ENCODE measurements at places on chromosomes 3 and 15.

DNA sequence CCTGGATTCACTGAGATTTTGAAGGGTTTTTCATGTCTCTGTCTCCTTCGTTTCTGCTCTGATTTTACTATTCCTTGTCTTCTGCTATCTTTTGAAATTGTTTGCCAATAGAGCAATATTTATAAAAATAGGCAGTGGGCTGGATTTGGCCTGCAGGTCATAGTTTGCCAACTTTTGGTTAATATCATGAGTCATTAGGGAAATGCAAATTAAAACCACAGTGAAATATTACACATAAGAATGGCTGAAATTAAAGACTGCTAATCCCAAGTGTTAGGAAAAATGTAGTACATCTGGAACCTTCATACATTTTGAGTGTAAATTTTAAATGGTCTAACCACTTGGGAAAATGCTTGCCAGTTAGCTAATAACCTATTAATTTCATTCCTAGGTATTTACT, 56.3 kb downstream of the ABI3BP start:
- DNase-seq: no peak

- no peak for DNase-seq
Observed at GRCh38 chr3:52842424-52842823, 7.6 kb upstream of the MUSTN1 start.

GRCh38 chr15:89566181-89566580, 9.1 kb upstream of the TICRR start:
- DNase-seq: no peak

DNA sequence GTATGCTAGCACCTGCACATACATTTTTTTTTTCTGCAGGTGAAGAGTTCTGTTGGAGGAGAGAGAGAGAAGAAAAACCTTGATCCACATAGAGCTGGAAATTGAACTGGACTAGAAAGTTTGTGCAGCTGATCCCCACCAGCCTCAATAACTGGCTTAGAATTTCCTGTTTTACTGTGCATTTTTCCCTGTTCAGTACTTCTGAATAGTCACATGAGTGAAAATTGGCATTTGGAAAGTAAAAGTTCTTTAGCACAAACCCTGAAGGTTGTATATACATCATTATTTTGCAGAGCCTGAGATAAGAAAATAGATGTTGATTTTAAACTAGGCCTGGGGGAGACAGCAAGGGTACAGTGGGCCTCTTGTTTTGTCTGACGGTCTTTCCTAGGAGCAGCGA, 42.3 kb downstream of the GHSR start:
- DNase-seq: no peak

- no peak for DNase-seq
Observed at GRCh38 chr3:152970851-152971250, 135.9 kb downstream of the P2RY1 start.

GRCh38 chr15:97521381-97522285, 438.9 kb upstream of the ARRDC4 start:
- no peak for DNase-seq

- peak; percentile 62 for DNase-seq
Observed at GRCh38 chr3:54122324-54123002, at the start of gene CACNA2D3. Gene CACNA2D3, plus strand, starts transcription at chr3:54122552.

GRCh38 chr3:132880986-132881385, 157.2 kb upstream of the TMEM108 start:
- no peak for DNase-seq

All from NCI-H2081 (cell line).